HT1080 (cell line): ENCODE measurements at places on chromosomes 6 and 20.

DNA sequence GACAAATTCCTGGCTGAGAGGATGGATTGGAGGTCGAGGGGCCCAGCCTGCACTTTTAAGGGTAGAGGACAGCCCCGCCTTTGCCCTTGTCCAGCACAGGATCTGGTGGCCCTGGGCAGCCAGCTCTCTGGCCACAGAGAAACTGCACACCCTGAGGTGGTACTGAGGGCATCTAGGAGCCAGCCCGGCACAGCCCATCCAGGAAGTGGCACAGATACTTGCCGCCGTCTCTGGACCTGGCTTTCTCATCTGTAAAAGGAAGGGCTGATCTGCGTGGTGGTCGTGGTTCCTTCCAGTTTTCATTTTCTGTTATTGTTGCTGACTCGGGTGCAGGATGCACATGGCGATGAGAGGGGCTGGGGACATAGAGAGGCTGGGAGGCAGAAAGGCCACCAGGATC lies 16.0 kb upstream of the SLC22A7 start:
- no peak for DNase-seq

- DNase-seq = peak; percentile 30
Observed at GRCh38 chr6:39029156-39030011, 19.2 kb upstream of the GLP1R start.

DNA sequence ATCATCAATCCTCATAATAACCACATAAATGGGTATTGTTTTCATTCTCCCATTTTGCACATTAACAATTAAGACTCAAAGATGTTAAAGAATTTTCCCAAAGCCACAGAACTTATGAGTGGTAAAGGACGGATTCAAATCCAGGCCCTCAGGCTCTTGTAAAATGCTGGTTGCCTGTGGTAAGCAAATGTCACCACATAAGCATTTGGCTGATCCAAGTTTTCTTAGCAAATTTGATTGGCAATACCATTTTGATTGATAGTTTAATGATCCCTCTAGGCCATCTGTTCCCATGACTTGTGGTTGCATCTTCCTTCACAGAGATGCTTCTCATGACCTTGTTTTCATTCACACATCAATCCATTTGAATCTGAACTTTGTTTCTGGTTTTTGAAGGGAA lies 252.0 kb upstream of the RIN2 start:
- DNase-seq = no peak

GRCh38 chr20:4161401-4162251 lies 146.3 kb upstream of the RNF24 start:
- no peak for DNase-seq

GRCh38 chr20:60113771-60114170 lies 155.5 kb downstream of the CDH26 start:
- no peak for DNase-seq

GRCh38 chr20:22826306-22827230 lies 208.5 kb upstream of the SSTR4 start:
- no peak for DNase-seq

GRCh38 chr6:36783603-36784375 lies 55.5 kb downstream of the CPNE5 start:
- no peak for DNase-seq

- DNase-seq = peak; percentile 26
Observed at GRCh38 chr20:1185790-1186334, 1.1 kb upstream of the TMEM74B start.

DNA sequence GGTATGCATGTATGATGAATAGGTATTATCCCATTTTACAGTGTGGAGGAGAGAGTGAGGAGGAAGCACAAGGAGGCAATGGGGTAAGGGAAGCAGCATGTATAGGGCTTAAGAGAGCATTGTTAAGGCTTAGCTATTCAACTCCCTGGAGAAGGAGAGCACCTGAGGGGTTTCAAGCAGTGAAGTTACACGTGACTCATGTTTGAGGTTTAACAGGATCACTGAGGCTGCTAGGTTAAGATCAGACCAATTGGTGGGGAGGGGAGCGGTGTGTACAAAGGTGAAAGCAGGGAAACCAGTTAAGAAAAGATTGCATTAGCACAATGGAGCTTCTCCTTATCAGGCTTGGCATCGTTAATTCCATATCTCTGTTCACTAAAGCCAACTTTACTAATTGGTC lies 64.4 kb upstream of the NHSL1 start:
- no peak for DNase-seq

DNA sequence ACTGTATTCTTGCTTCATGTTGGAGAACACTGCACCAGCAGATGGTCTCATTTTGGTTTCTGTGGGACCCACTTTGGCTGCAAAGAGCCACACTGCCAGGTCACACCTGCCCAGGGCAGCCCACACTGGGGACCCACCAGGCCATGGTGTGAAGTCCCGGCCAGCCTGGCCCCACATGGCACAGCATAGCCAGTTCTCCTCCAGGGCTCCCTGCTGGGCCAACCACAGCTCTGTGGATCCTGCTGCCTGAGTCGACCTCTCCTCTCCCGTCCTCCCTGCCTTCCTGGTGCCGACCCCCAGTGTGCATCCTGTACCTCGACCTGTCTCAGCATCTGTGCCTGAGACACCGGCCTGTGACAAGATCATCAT lies 3.0 kb downstream of the ARFRP1 start:
- no peak for DNase-seq

GRCh38 chr20:23150304-23151007 lies 64.3 kb upstream of the CD93 start:
- DNase-seq = no peak

DNA sequence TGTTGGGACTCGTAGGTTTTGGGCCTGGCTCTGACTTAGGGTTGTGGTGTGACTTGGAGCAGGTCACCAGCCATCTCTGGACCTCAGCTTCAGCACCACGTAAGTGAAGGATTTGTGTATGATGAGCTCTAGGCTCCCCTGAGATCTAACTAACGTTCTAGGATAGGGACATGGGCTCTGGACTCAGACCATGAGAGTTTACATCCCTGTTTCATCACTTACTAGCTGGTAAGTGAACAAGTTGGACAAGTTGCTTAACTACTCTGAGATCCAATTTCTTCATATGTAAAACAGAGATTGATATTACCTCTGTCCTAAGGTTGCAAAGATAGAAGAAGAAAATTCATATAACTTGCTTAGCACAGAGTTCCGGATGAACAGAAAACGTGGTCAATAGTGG lies 20.3 kb upstream of the PNPLA1 start:
- DNase-seq = no peak

DNA sequence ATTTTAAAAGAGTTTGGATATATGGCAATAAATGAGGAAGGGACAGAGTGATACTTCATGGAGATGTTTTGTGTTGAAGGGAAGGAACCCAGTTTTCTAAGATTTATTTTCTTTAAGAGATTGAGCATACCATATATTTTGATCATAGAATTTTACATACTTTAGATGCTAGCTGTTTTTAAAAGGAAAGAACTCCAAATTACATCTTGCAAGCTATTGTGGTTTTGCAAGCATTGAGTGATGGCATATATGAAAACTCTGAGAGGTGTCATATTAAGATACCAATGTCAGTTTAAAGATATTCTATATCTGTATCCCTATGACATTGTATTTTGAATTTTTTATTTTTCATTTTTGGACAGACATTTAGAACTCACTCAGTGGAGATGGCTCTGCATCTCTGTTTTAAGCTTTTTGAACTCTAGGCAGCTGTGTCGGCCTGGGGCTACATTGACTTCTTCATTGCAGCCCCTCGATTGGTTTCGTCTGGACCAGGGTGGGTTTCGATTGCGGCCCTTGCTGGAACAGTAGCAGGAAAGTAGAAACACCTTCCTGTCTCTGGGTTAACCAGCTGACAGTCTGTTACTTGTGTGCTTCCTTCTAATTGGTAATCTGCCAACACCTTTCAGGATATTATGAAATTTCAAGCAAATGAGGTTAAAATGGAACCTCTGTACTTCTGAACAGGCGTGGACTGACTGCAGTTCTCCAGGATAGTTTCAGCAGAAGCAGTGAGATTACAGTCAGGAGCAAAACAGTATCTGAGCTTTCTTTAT lies 14.0 kb downstream of the IGF2R start:
- DNase-seq = peak; percentile 6

- DNase-seq = no peak
Observed at GRCh38 chr20:7629880-7630279, 310.4 kb downstream of the HAO1 start.

DNA sequence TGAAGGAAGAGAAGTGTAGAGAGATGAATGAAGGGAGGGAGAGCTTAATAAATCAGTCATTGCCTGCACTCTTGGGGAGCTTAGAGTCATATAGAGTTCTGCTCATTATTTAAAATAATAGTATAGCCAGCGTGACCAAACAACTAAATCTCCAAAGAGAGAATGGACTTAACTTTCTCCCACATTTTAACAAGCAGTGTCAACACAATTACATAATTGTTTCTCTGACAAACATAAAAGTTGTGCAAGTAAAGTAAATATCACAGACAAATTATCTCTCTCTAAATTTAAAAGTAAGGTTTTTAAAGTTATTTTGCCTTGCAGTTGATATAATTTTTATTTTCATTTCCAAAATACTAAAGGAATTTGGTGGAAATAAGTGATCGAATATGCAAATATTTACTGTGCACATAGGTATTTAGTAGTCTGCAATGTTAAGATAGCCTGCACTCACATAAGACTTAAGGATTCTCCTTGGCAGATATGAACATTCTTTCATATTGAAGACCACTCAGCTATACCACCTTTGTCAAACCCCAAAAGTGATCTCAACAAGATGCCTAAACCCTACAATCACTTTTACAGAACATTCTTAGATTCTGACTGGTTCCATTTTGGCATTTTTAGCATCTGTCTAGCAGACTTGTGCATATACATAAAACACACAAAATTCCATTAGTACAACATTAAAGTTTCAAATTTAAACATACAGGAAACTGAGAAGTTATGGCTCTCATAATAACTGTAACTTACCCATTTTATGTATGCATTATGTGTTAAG lies 67.7 kb downstream of the KIF6 start:
- DNase-seq = no peak

DNA sequence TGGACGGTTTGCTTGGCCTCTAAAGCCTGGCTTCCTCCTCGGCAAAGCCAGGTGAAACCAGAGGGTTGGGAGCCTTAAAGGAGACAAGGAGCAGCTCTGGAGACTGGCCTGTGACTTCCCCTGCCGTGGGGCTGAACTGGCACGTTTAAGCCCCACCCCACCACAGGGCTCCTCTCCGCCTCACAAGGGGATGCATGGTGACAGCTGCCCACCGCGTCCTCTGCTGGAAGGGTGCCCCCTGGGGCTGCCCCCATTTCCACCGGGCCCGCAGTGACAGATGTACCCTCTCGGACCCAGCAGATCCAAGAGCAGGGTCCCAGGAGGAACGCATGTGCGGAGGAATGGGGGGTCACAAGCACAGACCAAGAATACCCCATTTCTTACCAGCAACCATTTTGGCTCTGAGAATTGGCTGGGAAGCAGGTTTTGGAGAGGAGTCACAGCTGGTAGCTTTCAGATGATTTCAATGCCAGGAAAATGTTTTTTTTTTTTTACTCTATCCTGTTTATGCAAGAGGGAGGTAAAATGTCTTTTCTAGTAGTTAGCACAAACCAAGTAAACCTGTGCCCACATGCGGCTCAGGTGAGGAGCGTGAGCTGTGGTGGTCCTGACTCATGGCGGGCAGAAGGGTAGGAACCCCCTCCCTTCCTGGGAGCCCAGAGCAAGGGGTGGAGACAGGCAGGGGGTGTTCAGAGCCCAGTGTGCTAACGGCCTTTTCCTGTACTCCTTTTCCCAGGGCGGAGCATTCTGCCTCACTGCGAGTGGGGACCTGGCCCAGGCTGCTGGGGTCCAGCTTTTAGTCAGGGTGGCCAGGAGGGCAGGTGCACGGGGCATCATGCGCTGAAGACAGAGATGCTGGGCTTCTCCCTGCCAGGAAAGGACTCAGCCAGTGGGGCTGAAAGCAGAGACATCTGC lies 33.0 kb downstream of the FRMD1 start:
- no peak for DNase-seq

- no peak for DNase-seq
Observed at GRCh38 chr6:154234019-154234772, 122.4 kb downstream of the IPCEF1 start.

DNA sequence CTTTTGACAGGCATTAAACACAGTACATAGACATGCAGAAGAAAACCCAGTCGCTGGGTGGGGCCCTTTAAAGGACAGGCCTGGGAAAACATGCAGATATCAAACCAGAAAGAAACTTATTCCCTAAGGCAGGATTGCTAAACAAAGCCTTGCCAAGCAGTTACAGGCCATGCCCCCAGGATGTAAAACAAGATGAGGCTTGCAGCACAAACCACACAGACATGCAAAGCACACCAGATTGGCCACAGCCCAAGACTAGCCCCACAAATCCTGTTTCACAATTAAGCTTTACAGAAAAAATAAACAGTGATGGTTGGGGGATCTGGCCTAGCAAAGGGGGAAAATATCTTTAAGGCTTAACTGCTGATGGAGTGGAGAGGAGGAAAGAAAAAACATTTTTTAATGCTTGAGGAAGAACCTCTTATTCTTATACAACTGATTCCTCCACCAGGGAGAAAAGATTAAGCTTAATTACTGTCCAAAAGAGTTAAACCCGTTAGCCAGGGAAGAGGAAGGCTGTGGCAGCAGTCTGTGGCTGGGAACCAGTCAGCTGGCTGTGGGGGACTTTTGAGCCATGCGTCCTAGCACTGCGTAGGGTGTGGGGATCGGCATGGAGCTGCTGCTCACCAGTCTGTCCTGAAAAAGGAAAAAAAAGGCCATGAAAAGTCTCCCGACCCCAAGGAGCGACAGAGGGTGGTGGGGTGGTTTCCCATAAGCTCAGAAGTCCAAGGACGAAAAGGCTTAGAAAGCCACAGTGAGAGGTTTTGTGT lies 28.4 kb downstream of the COL19A1 start:
- DNase-seq = peak; percentile 65

DNA sequence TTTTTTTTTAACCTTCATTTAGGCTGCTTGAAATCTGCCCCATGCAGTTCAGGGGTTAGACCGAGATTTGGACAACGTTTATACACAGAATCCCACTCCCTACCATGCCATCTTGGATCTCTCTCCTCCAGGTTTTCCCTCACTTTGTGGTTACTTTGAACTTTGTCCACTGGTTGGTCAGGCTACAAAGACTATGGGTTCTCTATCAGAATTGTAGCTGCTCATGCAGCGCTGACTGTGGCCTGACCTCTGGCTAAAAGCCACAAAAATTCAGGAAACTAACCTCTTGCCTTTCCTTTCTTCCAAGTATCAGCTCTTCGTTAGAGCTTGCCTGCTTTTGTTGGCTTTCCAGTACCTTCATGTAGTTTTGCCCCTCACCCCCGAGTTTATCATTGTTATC lies 44.9 kb upstream of the KCNG1 start:
- peak; percentile 6 for DNase-seq

- DNase-seq = peak; percentile 45
Observed at GRCh38 chr6:52415917-52416628, 4.1 kb upstream of the EFHC1 start.

GRCh38 chr6:90154755-90155470 lies 141.7 kb downstream of the BACH2 start:
- DNase-seq = no peak

- no peak for DNase-seq
Observed at GRCh38 chr20:59705651-59706399, 101.5 kb downstream of the PHACTR3 start.

GRCh38 chr20:16230402-16230801 lies 342.8 kb downstream of the KIF16B start:
- no peak for DNase-seq

GRCh38 chr6:155062866-155063341 lies 67.8 kb downstream of the TIAM2 start:
- peak; percentile 46 for DNase-seq

- no peak for DNase-seq
Observed at GRCh38 chr20:20251317-20251716, 116.6 kb upstream of the INSM1 start.

GRCh38 chr6:136526937-136527336 lies 23.3 kb downstream of the MAP7 start:
- DNase-seq = no peak
